ENCODE measurements at places on chromosomes 5 and 9.

DNA sequence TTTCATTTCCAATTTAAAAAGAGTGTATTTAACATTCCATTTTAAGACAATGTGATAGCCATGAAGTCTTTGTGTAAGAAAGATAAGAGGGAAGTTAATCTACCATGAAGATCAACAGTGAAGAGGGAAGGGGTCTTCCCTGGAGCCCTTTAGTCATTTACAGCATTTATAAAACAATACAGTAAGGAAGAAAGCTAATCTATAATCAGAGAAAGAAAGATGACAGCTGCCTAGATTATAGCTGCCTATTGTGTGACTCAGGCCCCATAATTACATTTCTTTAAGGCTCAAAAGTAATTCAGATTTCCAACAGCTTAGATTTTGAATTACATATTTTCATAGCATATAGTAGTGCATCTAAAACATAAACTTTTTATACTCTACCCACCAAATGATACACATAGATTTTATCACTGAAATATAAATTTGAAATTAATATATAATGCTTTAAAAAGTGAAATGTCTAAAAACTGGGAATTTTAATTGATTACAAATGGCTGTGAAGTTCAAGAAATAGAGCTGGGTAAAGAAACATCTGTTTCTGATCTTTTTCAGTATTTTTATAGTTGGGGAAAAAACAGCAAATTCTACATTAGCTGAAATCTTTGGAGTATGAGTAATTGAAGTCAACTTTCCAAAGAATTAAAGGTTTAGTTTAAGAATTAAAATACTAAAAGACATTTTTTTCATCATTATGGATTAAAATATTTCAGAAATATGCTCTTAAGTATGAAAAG, 89.6 kb downstream of the RIC1 start:
- DNase-seq = no peak

DNA sequence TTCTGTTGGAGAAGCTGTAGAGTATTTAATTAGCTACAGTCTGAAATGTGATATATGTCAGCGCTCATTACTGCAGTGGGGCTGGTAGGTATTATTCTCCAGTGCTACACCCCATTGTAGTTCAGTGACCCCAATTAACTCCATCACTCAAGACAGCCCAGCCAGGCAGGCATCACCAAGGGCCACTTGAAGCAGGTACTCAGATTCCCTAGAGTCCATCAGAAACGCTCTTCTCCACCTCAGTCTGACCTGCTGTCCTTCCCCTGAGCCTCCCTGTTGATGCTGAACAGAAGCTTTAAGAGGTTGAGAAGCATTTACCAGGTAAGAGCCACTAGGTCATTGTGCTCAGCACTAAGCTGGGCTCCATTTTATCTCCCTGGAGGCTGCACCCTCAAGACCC, 71.8 kb downstream of the GALNT10 start:
- no peak for DNase-seq

- peak; percentile 36 for DNase-seq
Measured at GRCh38 chr9:129486756-129487657, 133.9 kb downstream of the C9orf50 start.

DNA sequence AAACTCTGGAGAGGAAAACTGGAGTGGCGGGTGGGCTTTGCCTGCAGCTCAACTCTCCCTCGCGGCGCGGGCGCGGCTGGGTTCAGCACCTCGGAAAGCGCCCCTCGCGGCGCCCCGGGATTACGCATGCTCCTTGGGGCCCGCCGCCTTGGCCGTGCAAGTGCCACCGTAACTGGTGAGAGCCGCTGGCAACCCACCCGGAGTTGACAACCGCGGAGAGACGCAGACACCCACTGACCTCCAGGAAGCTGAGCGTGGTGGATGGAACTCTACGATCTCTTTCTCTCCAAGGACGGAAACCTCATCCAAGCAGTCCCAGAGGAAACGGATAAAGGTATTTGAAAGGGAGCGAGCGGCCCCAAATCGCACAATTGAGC, 194 bp upstream of the RXFP3 start:
- peak; percentile 79 for DNase-seq

DNA sequence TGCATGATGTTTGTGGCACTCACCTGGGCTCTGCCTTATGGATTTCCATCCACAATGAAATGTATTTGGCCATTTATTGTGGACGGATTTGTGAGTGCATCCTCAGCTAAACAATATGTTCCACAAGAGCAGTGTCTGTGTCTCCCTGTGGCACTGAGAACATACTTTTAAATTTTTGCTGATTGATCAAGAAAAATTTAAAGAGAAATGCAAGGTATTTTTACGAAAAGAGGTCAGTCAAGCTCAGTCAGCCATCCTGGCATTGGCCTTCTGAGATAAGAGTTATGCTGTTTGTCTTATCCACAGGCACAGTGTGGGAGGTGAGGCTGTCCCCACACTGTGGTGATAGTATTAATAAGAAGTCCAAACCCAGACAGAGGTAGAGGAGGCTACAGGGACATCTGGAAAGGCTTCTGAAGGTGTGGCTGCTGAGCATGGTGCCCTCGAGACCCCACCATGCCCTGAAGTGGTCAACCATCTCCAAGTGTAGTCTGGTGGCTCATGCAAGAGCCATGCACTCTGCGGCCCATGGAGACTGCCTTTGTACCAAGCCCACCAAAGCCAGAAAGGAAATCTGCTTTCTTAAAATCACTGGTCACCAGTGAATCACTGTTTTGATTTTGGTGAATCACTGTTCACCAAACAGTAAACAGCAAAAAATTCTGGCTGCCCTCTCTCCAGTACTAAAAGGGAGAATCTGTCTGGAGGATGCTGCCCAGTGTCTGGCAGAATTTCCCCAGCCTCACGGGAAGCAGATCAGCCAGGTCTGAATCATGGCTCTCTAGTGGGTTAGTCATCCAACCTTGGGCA, 28.8 kb downstream of the SPOCK1 start:
- DNase-seq = no peak

DNA sequence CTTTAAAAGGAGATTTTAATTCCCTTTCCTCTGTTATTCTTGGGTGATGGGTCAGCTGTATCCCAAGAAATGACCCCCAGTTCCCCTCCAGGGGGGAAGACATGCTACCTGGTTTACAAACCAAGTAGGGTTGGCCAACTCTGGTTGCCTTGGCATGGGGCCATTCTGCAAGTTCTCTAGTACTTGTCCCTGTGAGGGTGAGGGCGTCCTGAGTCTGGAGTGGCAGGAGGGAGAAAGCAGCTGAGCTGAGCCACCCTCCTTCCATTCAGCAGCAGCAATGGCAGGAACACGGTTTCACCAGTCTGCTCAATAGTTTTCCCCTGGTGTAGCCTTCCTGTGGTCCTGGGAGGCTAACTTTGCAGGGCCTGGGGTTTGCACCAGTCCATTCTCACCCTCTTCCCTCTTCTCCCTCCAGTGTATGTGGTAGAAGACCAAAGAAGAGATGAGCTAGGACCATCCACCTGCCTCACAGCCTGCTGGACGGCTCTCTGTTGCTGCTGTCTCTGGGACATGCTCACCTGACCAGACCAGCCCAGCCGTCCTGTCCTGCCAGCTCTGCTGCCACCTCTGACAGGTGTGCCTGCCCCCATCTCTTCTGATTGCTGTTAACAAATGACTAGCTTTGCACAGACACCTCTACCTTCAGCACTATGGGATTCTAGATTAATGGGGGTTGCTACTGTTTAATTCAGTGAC, 59.9 kb downstream of the PFDN1 start:
- no peak for DNase-seq

All from left hindlimb (tissue), 1 donor.